GM23338 (cell line): ENCODE measurements at places on chromosomes 7 and 10. TPM values are rescaled to one million over a fixed set of nuclear protein-coding genes. Genes with fewer than 3 reads are reported as not detected.

DNA sequence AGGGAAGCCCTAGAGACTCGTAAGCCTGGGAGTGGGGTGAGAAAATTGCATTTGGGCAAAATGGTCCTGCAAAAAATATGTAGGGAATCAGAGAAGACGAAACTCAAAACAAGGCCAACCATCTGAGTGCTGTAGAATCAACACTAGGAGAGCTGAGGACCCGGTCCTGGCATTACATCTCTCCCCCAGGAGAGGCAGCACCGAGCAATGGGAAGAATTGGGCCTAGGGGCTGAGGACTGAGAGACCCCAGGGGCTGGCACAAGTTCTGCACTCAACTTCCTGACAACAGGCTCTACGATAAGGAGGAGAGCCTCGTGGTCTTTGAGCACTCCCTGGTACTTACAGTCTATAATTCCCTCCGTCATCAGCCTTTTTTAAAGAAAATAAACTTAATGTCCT lies 47.6 kb downstream of the BPGM start:
- peak; percentile 89 for DNase-seq

DNA sequence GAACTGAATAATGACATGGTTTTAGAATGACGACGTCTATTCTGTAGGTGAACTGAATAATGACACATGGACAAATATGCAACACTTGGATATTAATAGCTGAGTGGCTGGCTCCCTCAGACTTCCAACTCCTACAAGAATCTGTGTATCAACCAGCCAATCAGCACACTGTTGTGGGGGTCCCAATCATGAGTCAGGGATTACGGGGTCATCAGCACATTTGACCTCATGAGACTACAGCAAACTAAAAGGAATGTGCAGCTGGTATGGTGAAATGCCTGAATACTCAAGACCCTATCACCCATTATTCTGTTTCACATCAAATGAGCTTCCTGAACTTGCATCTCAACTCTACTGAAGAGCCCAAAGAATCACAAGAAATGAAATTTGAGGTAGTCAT lies 192.5 kb downstream of the ANK3 start:
- no peak for DNase-seq

GRCh38 chr7:128201067-128201689 lies 39.9 kb upstream of the LEP start:
- peak; percentile 92 for DNase-seq

DNA sequence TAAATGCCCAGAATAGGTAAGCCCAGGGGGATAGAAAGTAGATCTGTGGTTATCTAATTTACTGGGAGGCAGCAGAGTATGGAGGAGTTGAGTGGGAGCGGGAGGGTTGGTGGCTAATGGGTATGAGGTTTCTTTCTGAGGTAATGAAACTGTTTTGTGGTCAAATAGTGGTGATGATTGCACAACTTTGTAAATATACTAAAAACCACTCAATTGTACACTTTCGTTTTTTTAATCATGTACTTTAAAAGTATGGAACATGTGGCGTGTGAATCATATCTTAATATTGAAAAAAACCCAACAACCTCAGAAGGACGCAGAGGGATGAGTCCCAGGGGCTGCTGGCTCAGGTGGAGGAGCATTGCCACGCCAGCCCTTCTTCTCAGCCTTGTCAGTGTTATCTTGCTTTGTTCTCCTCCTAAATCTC lies 118.1 kb downstream of the WDR11 start:
- DNase-seq: no peak

DNA sequence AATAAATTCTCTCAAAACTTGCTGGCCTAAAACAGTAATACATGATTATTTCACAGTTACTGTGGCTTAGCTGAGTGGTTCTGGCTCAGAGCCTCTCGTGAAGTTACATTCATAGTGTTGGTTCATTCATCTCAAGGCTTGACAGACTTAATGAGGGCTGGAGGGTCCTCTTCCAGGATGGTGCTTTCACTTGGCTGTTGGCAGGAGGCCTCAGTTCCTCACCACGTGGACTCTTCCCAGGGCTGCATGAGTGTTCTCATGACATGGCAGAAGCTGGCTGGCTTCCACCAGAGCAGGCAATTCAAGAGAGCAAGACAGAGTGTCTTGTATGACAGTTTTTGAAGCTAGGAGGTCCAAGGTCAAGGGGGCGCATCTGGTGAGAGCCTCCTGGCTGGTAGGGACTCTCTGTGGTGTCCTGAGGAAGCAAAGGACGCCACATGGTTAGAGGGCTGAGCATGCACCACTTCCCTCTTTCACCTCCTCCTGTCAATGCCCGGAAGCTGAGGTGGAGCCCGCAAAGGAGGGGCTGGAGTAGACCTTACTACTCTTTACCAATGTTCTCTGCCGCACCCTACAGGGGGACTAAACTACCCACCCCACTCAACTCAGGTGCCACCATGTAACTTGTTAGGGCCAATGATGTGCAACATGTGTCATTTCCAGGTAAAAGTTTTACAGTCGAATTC lies 58.2 kb upstream of the YAE1 start:
- no peak for DNase-seq

- DNase-seq: no peak
Observed at GRCh38 chr7:118252087-118252486, 27.6 kb downstream of the ANKRD7 start.

- peak; percentile 40 for DNase-seq
Observed at GRCh38 chr7:134599371-134599770, 47.3 kb upstream of the BPGM start.

GRCh38 chr7:3168869-3169268 lies 125.2 kb upstream of the CARD11 start:
- no peak for DNase-seq

- DNase-seq: no peak
Observed at GRCh38 chr10:20059084-20059835, 243.0 kb downstream of the PLXDC2 start.

DNA sequence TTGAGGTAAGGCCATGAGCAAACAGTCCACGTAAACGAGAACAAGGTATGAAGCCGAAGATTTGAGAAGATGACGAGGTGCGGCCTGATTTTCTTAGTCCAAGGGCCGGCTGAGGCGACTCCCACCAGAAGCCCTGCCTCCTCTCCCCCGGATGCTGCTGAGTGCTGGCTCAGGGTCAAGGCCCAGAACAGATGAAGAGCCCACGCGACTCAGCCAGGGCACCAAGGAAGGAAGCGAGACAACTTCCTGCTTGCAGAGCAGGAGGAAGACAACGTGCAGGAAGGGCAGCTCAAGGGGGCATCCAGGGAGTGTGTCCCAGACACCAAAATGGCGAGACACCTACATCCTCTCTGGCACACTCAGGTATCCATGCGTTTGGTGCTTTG lies 99.5 kb downstream of the CYTH3 start:
- DNase-seq: no peak

Gene ARHGAP21
- 42.0 and 44.5 TPM in 2 replicates for total RNA-seq

DNA sequence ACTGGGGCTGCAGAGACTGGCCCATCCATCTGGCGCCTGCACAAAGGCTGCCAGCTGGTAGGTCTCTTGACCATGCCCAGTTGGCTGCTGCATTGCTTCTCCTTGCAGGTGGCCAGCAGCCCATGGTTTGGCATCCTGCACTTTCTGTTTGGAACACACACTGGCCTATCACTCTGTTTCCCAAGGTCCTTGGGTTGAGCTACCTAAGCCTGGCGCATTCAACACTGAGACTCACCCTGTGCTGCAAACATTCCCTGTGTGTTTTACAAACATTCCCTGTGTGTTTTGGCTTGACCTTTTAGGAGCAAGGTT lies 55.5 kb downstream of the TACR2 start:
- no peak for DNase-seq

GRCh38 chr7:77501192-77501515 lies 35.9 kb upstream of the PTPN12 start:
- no peak for DNase-seq

GRCh38 chr7:150507947-150508602 lies 6.6 kb upstream of the GIMAP7 start:
- no peak for DNase-seq

DNA sequence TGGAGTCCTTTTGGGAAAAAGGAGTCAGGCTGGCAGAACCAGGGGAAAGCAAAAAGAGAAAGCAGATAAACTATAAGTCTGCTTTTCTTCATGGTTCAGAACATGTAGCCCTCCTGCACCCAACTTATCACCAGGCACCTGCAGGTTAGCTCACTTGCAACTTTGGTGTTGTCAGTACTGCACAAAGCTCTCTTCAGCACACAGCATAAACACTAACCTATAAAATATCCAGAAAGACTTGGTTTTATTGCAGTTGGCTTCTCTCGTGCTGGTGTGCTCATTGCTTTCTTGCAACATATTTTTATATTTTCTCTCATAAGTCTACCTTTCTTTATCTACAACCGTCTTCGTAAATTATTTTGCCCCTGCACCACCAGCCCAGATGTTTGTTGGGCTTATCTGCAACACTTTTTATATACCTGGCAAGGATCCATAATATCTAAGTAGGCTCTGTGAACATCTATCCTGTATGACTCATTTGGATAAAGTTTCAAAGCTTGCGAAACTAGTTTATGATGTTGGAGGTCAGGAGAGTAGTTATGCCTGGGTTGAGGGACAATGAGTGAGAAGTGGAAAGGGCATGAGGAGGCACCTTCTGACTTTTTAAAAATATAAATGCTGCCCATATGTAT lies 164.6 kb downstream of the ANKRD30A start:
- DNase-seq: no peak

GRCh38 chr10:69795242-69795934 lies 6.3 kb upstream of the COL13A1 start:
- DNase-seq: no peak

Gene TRPV5
- not detected in 2 replicates for total RNA-seq

DNA sequence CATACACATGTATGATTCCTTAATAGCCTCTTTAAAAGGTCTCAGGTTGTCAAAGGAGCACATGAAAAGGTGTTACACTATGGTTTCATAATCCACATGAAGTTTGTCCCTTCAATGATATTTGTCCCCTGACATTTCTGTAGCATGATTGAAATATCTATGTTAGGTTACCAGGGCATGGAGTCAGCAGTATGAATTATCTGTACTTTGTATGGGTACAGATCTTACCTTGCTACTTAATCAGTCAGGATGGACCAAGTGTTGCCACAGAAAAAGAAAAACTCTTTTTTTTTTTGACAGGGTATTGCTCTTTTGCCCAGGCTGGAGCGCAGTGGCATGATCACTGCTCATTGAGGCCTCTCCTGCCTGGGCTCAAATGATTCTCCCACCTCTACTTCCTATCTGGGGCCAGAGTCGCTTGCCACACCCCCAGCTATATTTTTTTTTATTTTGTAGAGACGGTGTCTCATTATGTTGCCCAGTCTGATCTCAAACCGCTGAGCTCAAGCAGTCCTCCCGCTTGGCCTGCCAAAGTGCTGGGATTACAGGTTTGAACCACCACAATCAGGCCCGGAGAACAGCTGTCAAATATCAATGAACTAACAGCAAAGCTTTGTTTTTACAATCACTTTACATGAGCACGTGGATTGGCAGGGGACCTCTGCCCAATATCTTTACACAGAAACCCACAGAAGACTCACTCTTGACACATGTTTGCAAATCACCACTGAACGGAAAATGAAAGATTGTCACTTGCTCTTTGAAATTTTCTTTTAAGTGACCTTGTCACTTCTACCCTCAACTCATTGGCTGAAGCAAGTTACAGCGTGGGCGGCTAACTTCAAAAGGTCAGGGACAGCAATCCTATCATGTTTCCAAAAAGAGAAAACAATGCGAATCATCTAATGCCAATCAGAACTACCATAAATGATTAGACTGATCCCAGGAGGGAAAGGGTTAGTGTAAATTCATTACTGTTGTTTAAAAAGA lies 140.2 kb downstream of the PRKG1 start:
- no peak for DNase-seq

Gene VSTM2A
- 0.73 and 1.2 TPM in 2 replicates for total RNA-seq

DNA sequence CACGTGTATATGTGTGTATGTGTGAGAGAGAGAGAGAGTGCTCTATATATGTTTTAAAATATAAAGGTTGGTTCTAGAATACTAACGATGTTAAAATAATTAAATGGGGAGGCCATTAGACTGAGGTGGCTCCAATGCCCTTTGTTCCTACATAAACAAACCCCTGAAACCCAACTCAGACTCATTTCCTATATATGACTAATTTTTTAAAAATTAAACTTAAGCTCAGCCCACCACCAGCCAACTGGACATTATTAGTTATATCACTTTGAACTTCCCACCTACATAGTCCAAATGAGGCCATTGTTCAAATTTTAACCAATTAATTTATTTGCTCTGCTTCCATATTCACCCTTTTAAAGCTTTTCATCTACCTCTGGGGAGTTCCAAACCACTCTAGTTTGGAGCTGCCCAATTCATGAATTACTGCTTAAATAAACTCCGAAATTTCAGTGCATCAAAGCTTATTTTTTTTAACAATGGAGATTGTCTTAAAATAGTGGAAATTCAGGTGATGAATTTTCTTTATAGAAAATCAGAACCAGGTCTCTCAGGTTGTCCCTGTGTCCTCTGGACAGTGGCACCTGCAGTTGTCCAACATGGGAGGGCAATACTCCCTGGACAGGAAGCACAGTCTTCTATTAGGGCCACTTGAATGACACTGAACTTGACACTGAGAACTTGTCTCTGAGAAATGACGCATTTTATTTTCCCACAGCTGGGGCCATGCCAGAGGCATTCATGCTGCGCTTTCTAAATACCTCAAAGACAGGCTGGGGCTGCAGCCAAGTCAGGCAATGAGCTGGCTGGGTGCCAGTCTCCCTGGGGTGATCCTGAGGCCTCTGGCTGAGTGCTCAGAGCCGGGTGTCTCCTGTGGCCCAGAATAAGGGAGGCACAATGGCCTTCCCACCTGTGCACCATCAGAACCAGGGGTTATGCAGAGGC lies 109.5 kb upstream of the TMEM72 start:
- no peak for DNase-seq

- DNase-seq: no peak
Observed at GRCh38 chr10:13795653-13796555, 209.1 kb downstream of the PRPF18 start.

- peak; percentile 68 for DNase-seq
Observed at GRCh38 chr7:33982425-33982786, 77.1 kb downstream of the BMPER start.

GRCh38 chr10:127174866-127175265 lies 21.5 kb downstream of the INSYN2A start:
- DNase-seq: no peak

- DNase-seq: no peak
Observed at GRCh38 chr10:7233259-7233991, 177.4 kb downstream of the SFMBT2 start.

DNA sequence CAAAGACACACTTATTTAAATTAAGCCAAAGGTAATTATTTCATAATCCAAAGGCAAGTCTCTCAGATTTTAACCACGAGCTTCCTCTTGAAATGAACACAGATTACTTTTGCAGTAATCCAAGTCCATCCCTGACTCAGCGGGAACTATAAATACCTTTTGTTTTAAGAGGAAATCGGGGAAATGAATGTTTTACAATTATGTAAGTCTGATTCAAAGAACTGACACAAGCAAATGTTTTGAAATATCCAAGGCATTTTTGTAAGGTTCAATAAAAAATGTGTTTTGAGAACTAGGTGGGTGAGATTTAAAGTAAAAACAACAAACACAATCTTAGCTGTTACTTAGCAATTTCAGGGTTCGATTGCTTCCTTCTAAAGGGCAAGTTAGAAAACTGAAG lies 179.8 kb upstream of the ASAH2 start:
- no peak for DNase-seq

Gene GBX1
- total RNA-seq: 0.24 and 1.8 TPM in 2 replicates
